IMR-90 (cell line): ENCODE measurements at places on chromosomes 11 and 22. TPM values are rescaled to one million over a fixed set of nuclear protein-coding genes. Genes with fewer than 3 reads are reported as not detected.
A peak's percentile ranks its signal among the peaks of the same experiment; 100 is the strongest.

DNA sequence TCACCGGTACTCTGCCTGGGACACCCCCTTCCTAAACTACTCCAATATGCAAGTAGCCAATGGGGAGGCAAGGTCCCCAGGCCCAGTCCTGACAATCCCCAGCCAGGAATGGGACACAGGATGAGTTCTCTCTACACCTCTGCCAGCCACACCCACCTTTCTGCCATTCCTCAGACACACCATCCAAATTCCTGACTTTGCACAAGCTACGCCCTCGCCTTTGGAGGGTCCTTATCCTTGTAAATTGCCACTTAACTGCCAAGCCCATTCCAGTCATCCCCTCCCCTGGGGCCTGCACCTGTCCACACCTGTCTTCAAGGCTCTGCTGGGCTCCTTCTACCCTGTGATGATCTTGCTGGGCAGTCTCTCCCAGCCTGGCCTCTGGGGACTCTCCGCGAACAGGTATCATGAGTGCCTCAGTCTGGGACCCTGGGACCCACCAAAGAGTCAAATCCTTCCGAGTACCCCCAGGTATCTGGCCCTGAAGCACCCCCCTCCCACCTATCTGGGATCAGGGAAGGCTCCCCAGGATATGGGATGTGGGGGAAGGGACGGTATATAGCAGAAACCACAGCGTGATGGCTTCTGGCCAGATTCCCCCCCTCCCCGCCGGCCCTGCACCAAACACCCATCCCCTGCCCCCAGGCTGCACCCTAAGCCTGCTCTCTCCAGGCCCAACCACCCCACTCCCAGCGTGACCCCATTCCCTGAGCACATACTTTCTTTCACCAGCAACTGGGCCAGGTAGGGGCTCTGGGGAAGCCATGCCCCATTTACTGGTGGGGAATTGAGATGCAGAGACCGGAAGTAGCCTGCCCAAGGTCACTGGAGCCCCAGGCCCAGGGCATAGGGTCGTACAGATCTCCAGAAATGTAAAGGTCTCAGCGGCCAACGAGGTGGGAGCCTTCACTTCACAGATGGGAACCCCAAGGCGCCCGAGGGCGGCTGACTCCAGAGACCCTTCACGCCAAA, 806 bp downstream of the ARAP1 start:
- DNase-seq, result no peak

DNA sequence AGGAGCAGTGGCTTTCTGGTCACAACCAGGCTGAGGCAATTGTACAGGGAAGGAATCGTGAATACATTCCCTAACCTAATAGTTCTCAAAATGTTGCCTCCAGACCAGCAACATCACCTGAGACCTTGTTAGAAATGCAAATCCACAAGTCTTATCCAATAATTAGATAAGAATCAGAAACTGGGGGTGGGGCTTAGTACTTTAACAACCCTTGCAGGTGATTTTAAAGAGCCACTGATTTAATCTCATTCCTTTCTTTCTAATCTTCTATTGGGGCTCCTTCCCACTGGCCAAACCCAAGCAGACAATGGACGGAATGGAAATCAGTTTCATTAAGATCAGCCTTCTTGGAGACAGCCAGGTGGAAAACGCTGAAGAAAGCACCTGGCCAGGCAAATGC, 142.4 kb upstream of the DDI1 start:
- no peak for DNase-seq

DPAGT1 gene
- 13.6 and 15.2 TPM in 2 replicates for total RNA-seq

DNA sequence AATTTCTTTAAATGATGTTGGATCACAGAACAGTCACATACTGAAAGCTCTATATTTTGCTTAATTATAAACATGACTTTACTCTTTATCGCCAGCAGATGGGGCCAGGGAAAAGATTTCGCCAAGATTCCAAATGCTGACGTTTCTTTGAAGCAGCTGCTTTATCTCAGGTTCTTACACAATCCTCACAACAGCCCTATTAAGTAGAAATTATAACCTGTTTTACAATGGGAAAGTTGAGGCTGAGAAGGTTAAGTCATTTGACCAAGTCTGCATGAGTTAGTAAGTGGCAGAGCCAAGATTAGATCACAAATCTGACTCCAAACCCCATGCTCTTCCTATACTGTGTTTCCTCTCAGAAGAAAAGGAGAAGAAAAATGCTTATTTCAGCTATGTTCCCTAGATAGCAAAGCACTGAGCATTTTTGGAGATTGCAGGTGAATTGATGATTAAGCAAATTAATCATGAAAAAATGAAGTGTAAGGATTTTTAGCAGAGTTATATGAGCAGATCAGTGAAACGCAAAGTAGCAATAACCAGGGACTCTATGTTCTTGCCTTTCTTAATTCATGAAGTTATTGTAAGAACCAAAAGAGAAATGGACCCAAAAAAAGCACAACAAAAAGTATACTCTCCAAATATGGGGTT, 79.0 kb downstream of the AASDHPPT start:
- DNase-seq, result peak; percentile 83

GRCh38 chr11:1597331-1597993, 632 bp downstream of the KRTAP5-2 start:
- DNase-seq, result no peak

DNA sequence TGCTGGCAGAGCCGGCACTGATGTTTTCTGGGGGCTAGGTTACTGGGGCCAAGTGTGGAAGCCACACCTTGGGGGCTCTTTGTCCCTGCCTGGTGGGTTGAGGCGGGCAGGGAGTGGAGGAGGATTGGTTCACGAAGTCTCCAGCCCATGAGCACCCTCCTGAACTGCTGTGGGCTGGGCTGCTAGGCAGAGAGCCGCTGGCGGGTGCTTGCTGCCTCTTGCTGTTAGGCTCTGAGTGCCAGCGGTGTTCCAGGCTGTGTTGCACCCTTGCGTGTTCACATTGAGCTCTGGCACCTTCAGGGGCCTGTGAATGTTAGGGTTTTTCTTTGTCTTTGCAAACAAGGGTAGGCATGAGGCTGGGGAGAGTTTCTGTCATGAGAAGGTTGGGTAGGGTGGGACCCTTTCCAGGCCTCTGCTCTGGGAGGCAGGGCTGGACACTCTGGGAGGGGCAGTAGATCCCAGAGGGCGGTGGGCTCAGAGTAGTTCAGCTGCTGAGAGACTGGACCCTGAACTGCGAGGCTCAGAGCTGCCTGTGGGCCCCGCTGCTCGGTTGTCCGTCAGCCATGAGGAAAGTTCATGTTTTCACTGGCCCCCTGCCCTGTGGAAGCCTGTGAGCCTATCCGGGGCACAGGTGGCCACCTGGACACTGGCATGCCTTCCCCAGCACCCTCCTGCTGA, 24.0 kb upstream of the TMEM191C start:
- no peak for DNase-seq

DNA sequence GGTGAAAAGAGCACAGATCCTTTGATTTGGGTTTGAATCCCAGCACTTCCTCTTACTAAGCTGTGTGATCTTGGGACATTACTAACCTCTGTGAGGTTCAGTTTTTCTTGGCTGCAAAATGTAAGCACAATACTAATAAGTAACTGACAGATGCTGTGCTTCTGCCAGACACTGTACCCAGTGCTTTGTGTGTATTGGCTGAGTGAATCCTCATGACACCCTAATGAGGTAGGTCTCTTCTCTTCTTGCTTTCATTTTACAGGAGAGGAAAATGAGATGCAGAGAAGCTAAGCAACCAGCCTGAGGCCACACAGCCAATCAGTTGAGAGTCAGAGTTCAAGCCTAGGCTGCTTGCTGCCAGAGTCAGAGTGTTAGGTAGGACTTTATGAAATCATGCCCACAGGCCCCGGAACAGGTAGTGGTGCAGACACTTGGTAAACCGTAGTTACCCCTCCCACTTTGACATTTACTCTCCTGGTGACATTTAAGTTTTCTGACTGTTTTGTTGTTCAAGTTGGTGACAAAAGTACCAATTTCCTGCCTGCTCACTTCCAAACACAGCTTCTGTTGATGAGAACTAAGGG, 21.2 kb downstream of the PTPRJ start:
- DNase-seq, result peak; percentile 94

PTGDR2 gene
- total RNA-seq, result under 0.01 TPM in 2 replicates

- DNase-seq, result no peak
These were observed 63.6 kb downstream of the CD82 start for GRCh38 chr11:44628730-44629700.

DNA sequence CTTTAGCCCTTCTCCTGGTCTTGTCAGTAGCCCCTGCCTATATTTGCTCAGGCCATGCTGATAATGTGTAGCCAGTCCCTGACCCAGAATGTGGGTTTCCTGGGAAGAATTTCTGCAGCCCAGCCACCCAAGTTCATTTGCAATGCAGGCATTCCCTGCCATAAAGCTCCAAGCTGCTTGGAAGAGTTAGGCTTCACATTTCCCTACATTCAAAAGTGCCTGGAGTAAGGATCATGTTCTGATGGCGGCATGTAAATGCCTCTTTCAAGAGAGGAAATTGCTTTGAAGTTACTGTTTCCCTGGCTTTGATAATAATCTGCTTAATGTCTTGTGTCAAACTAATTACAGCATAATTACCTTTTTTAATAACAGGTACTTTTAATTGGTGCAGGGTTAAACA, 266.1 kb downstream of the MIAT start:
- DNase-seq, result no peak

GRCh38 chr11:61384271-61385242, 7.8 kb upstream of the TMEM216 start:
- DNase-seq, result peak; percentile 42

SMIM38 gene
- under 0.01 and 0.28 TPM in 2 replicates for total RNA-seq

KBTBD4 gene
- 37.2 and 41.6 TPM in 2 replicates for total RNA-seq
